Esophagus muscularis mucosa (tissue), 4 donors: ENCODE measurements at places on chromosomes 5 and 9.

DNA sequence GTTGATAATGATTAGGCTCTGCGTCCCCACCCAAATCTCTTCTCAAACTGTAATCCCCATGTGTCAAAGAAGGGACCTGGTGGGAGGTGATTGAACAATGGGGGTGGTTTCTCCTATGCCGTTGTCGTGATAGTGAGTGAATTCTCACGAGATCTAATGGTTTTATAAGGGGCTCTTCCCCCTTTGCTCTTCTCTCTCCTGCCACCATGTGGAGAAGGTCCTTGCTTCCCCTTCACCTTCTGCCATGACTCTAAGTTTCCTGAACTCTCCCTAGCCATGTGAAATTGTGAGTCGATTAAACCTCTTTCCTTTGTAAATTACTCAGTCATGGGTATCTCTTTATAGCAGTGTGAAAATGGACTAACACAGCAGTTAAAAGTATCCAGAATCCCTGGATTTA is 715.2 kb upstream of the DMAC1 start:
- no peak for DNase-seq

GRCh38 chr5:123203105-123203800 is 114.2 kb downstream of the PRDM6 start:
- no peak for DNase-seq

DNA sequence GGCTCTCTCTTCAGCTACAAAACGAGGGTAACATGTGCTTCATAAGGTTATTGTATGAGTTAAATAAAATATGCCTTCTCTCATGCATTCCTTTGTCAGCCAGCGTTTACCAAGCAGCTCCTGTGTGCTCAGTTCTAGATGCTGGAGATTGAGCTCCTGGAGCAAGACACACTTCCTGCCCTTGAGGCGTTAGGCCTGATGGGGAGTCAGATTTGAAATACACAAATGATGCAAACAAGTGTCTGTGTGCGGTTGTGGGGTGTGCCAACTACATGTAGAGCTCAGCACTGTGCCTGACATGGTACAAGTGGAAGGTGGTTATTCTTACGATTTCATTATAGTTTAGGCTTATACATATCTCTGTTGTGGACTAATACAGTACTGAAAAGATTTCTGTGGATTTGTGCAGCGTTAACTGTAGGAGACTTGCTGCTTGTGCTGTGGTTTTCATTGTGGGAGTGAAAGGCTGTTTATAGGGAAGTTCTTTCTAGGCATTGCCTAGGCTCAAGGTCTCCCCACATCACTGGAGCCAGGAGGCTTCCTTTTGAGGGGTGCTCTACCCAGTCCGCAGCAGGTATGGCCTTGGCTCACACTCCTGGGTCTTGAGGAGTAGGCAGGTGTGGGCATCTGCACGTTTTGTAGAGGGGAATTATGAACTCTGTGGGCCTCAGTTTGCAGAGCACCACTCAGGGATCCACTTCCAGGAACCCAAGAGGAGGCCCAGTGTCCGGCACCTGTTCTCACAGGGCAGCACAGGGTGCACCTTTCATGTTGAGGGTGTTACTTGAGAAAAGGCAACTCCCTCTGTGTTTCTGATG is 39.8 kb upstream of the ANGPTL2 start:
- no peak for DNase-seq

- no peak for DNase-seq
Observed at GRCh38 chr5:107028938-107029337, 641.8 kb downstream of the EFNA5 start.

DNA sequence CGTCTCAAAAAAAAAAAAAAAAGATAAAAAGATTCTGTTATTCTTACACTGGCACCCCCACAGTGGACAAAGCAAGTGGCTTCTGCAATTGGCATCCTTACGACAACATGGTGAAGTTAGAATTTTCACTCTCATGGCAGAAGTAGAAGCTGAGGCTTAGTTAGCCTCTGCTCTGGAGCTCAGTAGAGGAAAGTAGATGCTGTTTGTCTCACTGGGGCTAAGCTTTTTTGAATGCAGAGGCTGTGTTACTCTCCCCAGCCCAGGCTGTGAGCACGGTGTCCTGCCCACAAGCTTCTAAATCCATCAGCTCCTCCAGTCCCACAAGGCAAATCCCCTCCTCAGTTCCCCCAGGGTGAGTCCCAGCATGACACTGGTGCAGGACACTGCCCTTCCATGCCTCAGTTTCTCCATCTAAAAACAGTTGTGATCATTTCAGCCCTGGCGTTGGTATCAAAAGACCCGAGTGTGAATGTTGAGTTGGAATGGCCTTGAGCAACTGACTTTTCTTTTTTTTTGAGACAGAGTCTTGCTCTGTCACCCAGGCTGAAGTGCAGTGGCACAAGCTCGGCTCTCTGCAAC is 22.6 kb upstream of the PHF19 start:
- no peak for DNase-seq

GRCh38 chr5:76376148-76376865 is 26.8 kb upstream of the IQGAP2 start:
- DNase-seq: no peak

DNA sequence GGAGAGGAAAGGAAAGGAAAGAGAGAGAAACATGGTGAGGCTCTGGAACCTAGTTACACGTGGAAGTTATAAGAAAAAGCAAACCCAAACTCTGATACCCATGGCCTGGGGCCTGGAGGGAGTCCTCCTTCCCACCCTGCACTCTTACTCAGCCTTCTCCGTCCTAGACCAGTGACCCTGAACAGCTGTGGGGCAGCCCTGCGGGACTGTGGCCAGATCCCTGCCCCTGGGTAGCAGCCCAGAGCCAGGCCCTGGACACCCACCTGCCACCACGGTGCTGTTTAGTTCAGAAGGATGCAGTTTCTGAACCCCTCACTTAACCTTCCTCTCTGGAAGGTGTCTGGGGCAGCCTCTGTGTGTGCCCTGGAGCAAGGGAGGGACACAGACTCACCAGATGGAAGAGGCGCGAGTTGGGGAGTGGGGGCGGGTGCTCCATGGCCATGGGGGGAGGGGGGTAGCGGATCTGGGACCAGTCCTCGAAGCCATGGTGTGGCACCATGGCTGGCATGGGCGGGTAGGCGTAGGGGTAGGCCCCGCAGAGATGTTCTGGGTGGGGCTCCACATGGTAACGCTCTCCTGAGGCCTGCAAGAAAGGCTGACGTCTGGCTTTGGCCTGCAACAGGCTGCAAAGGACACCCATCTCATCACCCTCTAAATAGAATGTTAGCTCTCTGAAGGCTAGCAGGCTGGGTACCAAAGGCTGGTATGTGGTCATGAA is 13.0 kb downstream of the GPX3 start:
- no peak for DNase-seq

GRCh38 chr9:13665418-13666066 is 386.1 kb upstream of the MPDZ start:
- no peak for DNase-seq

GRCh38 chr5:137466889-137467288 is 32.2 kb downstream of the SPOCK1 start:
- no peak for DNase-seq

- no peak for DNase-seq
Observed at GRCh38 chr9:83521411-83521810, 16.8 kb downstream of the FRMD3 start.

GRCh38 chr5:109558952-109559351 is 130.8 kb upstream of the MAN2A1 start:
- no peak for DNase-seq

DNA sequence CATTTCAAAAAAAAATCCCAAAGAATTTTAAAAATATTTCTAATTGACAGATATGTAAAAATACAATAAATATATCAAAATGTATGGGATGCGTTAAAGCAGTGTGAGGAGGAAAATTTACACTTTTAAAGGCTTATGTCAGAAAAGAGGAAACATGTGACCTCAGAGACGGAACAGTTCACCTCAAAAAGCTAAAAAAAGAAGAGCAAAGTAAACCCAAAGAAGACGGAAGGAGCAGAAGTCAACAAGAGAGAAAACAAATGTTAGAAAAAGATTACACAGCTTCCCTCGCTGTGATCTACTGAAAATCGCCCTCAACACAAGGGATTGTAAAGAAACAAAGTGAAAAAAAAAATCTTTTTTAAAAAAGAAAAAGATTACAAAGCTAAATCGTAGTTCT is 186.9 kb downstream of the AUH start:
- DNase-seq: no peak

DNA sequence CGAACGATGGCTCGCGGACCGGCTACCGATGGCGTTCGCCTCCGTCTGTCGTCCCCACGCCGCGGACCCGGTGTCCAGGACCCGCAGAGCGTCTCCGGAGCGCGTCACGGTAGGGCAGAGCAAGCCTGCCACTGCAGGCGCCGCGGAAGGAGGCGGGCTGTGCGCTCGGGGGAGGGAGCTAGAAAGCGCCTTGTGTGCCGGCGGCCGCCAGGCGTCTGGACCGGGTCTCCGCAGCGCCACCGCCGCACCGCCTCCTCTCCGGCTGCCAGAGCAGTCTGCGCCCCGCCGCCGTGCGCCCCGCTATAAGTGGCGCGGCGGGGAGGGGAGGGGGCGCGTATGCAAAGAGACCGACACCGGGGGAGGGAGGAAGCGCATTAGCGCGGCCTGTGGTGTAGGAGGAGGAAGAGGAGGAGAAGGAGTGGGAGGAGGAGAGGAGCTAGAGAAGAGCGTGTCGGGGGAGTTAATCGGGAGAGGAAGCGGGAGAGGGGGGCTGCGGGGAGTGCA is at the start of gene ENC1:
ENC1 (minus strand) TSS at position 279 of the 504 bp plus-strand sequence. CDS start 4,243 bp downstream, outside the sequence.
- peak; percentile 94 for DNase-seq

GRCh38 chr9:96782235-96782634 is 4.3 kb upstream of the ZNF510 start:
- no peak for DNase-seq

GRCh38 chr9:133726401-133727276 is 11.5 kb downstream of the SARDH start:
- DNase-seq: no peak

- no peak for DNase-seq
Observed at GRCh38 chr5:151219789-151220188, 4.1 kb downstream of the CCDC69 start.

GRCh38 chr5:124683917-124684555 is 62.4 kb downstream of the ZNF608 start:
- no peak for DNase-seq

- no peak for DNase-seq
Observed at GRCh38 chr9:36862206-36863145, 171.6 kb downstream of the PAX5 start.

GRCh38 chr9:119853126-119853525 is 483.9 kb upstream of the BRINP1 start:
- DNase-seq: no peak
